ENCODE measurements at places on chromosomes 5 and 9.

DNA sequence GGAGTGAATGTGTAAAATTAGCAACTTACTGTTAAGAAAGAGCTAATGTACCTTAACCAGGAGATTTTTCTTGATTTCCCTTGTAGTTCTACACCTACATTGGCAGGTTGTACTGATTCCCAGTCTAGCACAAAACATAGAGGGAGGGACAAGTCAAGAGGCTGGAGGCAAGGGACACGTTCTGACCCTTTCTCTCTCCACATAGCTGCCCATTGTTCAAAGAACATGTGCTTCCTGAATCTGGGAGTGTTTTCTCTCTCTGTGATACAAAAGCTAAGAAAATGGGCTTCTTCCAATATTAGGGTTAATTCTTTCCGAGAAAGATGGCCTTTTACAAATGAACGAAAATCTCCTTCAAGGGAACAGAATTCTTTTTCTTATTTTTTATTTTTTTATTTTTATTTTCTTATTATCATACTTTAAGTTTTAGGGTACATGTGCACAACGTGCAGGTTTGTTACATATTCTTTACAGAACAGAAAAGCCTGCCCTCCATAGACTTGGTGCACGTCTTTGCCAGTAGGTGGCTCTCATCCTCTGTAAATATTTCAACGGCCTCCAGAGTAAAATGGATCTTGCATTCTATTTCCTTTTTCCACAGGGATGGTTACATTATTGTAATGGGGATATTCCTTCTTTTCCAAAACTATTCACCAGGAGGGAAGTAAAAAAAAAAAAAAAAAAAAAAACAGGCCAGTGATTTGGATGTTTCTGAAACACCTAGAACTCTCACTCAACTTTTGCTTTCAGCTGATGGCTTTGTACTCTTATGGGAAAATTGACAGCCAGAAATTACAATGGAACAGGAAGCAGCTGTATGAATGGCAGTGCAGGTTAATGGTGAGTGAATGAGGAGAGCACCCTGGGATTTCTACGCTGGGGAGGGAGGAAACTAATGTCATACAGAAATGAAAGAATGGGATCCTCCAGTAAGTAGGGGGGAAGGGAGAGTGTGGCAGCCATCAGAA lies 13.1 kb upstream of the IFNA5 start:
- DNase-seq = no peak

- no peak for DNase-seq
These were observed 187.4 kb upstream of the GHR start for GRCh38 chr5:42235837-42236236.

GRCh38 chr5:148394587-148395019 lies 10.8 kb downstream of the FBXO38 start:
- DNase-seq = no peak

DNA sequence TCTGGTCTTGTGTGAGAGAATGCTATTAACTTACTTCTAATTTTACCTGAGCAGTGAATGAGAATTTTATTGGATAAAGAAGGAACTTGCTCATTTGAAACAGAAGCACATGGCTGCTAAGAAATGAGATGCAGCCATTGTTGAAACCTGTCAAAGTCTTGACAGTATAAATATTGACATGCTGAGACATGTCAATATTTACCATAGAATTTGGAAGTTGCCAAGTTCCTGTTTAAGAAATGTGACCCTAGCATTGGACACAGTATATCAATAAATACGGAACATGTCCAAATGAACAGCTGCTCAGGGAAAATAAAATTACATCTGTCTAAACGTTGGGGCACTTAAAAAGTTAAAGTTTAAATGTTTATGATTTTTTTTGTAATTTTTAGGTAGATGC lies 7.8 kb downstream of the XRCC4 start:
- no peak for DNase-seq

DNA sequence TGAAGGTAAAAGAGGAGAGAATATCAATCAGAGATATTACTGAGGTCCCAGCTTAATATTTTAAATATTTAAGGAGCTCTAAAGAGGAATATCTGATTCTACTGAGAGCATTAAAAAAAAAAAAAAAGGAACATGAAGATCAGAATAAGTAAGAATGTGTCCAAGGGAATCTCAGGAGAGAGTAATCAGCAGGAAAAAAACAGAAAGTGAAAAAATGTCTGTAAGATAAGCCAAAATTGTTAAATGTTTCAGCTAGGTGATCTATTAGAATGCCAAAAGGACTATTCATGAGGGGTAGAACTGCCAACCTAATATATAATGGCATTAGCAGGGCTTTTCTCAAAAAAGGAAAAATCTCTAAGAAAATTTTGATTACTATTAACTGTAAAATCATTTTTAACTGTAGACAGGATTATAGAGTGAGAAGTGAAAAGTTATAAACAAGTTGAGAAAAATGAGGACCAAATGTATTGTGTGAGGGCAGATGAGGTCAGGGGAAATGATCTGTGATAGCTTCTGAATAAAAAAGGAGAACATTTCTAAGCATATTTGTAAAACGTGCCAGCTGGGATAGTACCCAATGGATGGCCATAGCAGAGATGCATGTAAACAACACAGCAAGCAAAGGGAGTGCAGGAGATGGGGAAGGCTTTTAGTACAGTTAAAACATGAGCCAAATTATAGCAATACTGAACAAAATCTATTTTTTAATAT lies 9.4 kb upstream of the RHOBTB3 start:
- DNase-seq = no peak

DNA sequence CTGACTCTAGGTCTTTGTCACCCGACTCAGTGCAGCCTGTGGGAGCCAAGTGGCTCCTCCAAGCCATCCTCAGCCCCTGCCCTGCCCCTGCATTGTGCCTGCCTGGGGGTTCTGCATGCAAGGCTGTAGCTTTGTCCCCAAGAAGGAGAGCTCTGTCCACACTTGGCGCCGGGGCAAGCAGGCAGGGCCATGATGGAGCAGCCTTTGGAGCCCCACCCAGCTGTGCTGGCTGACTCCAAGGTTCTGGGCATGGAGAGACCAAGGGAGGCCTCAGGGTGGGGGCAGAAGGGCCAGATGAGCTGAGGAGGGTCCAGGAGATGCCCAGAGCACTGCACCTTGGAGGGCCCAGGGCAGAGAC lies 226.2 kb downstream of the CACNA1B start:
- DNase-seq = no peak

DNA sequence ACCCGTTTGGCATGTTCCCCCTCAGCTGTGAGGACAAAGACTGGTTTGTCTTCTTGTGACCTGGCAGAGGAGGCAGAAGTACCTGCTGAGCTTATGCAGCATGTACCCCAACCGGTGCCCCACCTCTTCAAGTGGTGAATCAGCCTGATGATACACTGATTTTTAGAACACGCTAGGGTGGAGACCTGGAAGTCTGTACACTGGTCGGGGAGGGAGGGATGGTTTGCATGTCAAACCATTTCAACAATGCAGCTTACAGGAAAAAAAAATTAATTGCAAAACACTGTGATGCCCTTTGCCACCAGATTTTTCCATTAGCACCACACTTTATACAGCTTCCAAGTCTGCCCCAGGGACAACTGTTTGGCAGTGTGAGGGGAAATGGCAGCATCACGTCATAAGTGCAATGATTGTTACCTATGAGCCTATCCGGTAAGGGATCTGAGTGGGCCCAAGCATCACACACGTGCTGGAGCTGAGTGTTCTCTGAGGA lies 155.1 kb upstream of the DMRT1 start:
- DNase-seq = no peak

DNA sequence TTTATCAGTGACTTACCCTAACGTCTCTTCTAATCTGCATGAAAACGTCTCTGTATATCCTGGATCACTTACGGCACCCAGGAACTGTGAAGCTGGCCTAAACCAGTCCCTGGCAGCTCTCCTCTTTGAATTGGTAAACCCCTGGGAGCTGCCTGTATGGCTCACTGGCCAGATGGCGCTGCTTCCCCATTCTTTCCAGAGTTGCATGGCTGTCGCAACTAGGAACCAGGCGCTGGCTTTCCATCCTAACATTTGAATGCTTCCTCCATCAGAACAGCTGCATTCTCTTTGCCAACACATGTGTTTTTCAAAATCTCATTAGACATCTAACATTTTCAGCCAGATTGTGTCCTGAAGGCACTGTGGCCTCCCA lies 8.0 kb upstream of the PCA3 start:
- DNase-seq = no peak

DNA sequence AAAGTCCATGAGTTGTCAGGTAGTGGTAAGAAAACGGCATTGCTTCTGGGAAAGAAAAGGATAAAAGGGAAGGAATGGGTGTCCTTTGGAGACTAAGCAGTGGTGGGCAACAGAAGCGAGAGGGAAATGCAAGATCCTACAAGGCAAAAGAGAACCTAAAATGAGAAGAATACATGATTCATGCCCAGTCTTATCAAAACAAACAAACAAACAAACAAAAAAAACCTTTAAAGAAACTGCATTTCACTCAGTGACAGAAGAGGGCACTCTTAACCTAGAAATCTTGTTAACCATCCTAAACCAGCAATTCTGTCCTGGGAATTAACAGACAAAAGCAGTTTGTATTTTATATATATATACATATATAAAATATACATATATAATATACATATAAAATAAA lies 88.5 kb downstream of the SUSD1 start:
- DNase-seq = no peak

DNA sequence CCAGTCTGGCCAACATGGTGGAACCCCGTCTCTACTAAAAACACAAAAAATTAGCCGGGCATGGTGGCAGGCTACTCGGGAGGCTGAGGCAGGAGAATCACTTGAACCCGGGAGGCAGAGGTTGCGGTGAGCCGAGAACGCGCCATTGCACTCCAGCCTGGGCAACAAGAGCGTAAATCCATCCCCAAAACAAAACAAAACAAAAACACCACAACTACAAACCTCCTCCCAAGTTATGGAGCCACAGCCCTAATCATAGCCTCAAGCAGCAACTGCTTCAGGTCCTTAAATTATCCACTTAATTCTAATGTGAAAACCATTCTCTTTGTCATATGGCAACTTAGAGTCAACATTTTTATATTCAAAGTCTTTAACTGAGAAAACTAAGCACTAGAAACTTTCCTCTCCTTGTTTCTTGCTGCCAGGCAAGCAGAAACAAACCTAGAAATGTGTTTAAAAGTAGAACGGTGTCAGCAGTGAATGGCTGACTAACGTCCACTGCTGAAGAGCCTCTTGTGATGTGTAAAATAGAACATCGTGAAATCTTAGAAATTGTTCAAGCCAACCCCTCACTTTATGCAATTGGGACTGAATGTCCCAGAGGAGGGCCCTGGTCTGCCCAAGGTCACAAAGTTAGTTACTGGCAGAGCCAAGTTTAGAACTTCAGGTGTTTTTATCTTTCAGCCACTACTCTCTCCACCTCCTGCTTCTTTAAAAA lies 5.7 kb downstream of the TMEM245 start:
- DNase-seq = no peak

DNA sequence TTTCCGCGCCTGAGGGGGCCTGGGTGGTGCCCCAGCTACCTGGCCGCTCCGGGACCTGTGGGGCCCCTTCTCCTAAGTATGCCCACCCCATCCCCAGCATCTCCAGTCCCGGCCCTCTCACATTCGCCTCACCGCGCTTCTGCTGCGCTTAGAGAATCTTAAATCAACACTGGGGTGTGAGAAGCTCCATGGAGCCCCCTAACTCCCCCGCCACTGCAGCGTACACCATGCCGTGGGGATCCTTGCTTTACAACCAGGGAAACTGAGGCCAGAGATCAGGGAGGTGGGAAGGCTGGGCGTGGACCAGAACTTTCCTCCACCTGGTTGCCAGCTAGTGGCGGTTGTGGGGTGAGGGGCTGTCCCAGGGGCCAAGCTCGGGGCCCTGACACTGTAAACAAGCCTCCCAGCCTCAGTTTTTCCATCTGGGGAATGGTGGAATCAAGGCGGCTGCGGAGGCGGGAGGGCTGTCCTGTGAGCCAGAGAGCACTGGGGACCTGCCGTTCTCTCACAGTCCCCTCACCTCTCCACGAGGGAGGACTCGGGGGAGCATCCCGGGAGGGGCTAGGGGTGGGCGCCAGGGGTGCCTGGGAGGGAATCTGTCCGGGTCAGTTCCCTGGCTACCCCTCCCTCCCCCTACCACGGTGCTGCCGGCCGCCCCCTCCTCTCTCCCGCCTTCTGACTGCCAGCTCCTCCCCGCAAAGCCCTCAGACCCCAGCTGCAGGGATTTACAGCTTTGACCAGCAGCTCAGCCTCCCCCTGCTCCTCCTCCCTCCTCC lies 161.2 kb downstream of the C9orf50 start:
- peak; percentile 74 for DNase-seq

- DNase-seq = no peak
These were observed 51.3 kb upstream of the PITX1 start for GRCh38 chr5:135085133-135085935.

- no peak for DNase-seq
These were observed 298.2 kb downstream of the MAN2A1 start for GRCh38 chr5:109987970-109988369.

GRCh38 chr5:55800924-55801323 lies 50.2 kb upstream of the IL31RA start:
- no peak for DNase-seq

DNA sequence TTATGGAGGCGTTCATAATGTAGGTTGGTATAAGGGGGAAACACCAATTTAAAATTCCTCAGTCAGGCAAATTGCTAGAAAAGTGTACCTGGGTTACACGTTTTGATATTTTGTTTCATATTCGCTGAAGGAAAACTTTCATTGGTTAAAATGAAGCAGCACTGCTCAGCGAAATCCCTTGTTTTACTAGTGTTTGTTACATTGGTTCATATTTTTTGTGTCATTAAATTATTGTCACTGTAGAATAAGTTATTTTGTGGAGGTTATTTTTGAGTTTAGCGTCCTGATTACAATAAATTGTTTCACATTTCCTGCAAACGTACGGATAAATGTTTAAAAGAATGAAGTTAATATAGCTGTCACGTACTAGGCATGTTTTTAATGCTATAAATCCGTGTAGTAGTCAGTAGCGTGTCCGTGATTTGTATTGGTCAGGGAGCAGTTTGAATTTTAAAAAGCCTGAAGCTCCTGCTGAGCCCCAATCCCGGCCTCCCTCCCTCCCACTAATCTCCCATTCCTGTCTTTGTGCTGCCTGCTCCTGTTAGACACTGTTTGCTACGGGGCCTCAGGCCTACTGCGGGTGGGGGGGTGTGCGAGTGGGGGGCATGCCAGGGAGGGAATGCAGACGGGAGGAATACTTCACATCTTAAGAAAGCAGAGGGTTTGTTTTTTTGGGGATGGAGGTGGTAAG lies 2.0 kb downstream of the NIPBL start:
- DNase-seq = no peak

GRCh38 chr9:77600810-77601209 lies 47.3 kb downstream of the GNA14 start:
- no peak for DNase-seq

All from activated T-cell treated with anti-CD3 and anti-CD28 coated beads, Interleukin-2, amount 50 U/mL, for 48 hours (primary cell).